A549 (cell line): ENCODE measurements at places on chromosomes 7 and 10. TPM values are rescaled to one million over a fixed set of nuclear protein-coding genes. Genes with fewer than 3 reads are reported as not detected.
A peak's percentile ranks its signal among the peaks of the same experiment; 100 is the strongest.

DNA sequence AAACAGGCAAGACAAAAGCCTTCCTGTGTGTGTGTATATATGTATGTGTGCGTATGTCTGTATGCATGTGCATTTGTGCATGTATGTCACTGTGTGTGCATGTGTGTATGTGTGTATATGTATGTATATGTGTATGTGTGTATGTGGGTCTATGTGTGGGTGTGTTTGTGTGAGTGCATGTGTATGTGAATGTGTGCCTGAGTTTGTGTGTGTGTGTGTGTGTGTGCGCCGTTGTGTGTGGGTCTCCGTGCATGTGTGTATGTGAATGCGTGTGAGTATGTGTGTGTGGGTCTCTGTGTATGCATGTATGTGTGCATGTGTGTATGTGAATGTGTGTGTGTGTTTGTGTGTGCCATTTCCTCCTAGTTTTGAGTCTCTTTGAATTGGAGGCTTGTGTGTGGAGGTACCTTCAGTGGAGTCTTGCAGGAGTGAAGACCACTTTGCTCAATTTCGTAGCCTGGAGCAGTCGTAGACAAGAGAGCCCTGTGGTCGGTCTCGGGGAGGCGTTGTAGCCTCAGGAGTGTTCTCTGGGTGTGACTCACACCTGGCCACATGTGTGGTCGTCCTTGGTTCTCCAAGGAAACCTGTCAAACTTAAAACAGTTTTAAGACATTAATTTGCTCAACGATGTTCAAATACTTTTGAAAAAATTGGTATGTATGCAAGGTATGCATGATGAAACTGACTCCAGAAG lies 28.1 kb downstream of the INPP5A start:
- no peak for DNase-seq

GRCh38 chr10:29646960-29647461 lies 12.2 kb upstream of the SVIL start:
- DNase-seq: no peak

GRCh38 chr10:57699944-57700343 lies 567.8 kb downstream of the IPMK start:
- peak; percentile 23 for DNase-seq

Gene H2BK1
- polyA plus RNA-seq: not detected in 3 replicates

Gene MORN4
- 8.3 to 10.9 TPM (median 8.9 TPM) in 3 replicates for polyA plus RNA-seq

DNA sequence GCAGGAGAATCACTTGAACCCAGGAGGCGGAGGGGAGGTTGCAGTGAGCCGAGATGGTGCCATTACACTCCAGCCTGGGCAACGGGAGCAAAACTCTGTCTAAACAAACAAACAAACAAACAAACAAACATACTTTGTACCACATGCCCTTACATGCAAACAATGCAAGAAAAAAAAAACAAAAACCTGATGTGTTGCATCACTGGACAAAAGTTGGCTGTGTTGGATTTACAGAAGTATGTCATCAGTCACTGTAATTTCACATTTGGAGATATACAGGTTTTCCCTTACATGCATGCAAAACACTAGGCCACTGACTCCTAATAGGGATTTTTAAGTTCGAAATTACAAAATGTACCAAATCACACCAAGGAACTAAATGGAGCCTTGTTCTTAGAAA lies 138.5 kb downstream of the SRPK2 start:
- DNase-seq: no peak

Gene IGFBP1
- 2.7 to 4.4 TPM (median 4.2 TPM) in 3 replicates for polyA plus RNA-seq

GRCh38 chr7:75985009-75985517 lies 9.3 kb downstream of the TMEM120A start:
- DNase-seq: no peak

Gene CAPZA2
- 144 to 151 TPM (median 151 TPM) in 3 replicates for polyA plus RNA-seq

- no peak for DNase-seq
Observed at GRCh38 chr10:111747751-111748150, 435.8 kb downstream of the GPAM start.

Gene PTER
- polyA plus RNA-seq: 11.4 to 13.4 TPM (median 13.2 TPM) in 3 replicates

DNA sequence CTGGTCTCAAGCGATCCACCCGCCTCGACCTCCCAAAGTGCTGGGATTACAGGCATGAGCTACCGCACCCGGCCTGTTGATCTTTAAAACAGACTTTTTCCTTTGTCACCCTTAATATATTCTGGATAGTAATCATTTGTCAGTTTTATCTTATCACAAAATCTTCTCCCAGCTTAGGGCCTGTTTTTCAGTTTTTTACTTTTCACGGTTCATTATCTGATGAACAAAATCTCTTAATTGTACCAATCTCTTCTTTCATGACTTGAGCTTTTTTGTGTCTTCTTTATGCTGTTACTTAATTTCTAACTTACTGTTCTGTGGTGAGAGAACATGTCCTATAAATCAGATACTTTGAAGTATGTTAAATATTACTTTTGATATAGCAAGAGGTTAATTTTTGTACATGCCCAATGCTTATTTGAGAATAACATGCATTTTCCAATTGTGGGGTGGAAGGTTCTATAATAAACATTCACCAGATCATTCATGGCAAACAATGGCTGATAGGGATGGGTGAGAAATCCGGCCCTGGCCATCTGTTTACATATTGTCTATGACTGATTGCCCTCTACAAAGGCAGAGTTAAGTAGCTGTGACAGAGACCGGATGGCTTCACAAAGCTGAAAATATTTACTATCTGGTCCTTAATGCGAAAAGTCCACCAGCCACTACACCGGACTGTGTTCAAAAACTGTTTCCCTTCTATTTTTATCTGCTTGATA lies 5.3 kb downstream of the PAPOLB start:
- no peak for DNase-seq

Gene CALML5
- not detected in 3 replicates for polyA plus RNA-seq

DNA sequence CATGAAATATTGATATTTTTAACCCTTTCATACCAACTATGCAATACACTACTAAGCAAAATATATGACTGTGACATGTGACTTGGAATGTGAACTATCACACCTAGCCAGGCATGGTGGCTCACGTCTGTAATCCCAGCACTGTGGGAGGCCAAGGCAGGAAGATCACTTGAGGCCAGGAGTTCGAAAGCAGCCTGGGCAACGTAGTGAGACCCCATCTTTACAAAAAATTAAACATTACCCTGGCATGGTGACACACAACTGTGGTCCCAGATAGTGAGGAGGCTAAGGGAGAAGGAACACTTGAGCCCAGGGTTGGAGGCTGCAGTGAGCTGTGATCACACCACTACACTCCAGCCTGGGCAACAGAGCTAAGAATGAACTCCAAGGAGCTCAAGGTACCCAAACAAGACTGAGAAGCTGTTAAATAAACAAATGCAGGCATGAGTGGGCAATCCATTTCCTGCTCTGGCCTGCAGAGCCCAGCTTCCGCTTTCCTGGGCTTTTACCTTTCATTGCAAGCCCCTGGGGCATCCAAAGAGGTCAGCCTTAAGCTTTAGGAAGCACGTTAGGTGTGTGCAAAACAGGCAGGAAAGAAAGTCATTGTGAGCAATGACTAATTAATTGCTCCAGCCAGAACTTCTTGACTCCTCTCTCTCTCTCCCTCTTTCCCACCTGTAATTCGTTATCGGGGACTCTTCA lies 162.1 kb upstream of the FOXK1 start:
- no peak for DNase-seq

Gene RASA4B
- 1.4 to 1.5 TPM (median 1.4 TPM) in 3 replicates for polyA plus RNA-seq

GRCh38 chr7:37196676-37197075 lies 252.0 kb downstream of the ELMO1 start:
- DNase-seq: no peak

- DNase-seq: no peak
Observed at GRCh38 chr7:141290973-141291372, 217.1 kb downstream of the TMEM178B start.

Gene RAPGEF5
- 0.03 to 0.09 TPM (median 0.05 TPM) in 3 replicates for polyA plus RNA-seq

DNA sequence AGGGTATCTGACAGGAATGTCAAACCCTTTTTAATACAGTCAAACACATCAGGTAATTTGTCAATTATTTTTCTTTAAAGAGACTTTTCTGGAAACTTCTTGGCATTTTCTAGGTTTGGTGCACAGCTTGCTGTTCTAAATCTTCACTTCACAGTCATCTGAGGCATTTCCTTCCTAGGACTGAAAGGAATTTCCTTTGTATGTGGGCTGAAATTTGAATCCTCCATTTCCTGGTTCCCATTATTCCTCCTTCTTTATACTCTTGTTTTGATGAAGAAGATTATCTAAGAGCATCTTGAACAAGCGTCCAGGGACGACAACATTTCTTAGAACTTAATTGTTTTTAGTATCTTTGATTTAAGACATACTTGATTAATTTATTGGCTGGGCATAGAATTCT lies 24.9 kb downstream of the CALD1 start:
- no peak for DNase-seq

DNA sequence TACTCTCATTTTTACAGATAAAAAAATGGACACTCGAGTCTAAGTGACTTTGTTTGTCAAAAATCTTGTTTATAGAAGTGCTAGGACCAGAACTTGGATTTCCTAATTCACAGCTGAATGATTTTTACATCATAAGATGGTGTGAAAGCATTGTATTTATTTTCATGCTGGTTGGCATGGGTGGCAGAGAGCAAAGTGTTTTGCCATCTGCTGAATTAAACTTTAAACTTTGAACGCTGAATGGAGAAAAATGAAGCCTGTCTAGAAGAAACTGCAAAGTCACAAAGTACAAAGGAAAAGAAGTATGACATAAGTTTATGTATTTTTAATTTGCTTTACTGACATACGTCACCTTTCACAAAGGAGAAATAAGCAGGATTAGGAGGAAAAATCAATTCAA lies 142.0 kb downstream of the NRBF2 start:
- DNase-seq: no peak

Gene POT1
- 19.1 to 23.8 TPM (median 21.6 TPM) in 3 replicates for polyA plus RNA-seq

DNA sequence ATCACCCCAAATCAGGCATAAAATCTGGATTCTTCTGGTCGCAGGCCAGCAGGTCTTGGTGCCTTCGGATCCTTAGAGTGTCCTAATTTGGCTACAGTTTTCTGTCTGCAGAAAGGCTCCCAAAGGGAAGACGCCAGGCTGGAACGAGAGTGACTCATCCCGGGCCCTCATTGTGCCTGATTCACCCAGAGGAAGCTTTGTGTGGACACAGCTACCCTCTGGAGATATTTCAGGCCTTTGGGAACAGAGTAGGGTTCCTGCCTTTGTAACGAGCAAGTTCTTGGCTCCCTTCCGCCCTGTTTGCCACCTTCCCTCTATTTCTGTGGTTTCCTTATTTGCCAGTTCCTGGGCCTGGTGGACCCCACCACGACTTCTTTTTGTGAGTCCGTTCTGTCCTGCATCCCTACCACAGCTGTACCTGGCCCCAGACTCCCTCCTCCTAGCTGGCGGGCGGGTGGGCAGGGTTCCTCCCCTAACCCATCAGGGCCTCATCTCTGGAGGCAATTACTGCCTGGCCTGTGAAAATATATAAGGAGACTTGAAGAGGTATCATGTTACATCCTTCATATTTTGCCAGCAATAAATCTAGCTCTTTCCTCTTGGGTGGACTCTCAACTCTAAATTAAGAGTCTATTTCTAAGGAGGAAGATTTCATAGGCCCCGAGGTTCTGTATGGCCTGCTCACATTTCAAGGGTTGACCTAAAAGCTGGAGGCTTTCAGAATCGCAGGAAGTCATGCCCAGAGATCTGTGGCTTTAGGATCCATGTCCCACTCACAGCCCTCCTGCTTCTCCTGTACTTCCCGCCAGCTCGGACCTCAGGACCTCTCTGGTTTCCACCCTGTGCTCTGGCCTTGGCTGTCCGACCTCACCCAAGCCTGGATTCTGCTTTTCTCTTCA lies 219.2 kb upstream of the ZNF32 start:
- no peak for DNase-seq

Gene PCBD1
- 211 to 226 TPM (median 222 TPM) in 3 replicates for polyA plus RNA-seq

DNA sequence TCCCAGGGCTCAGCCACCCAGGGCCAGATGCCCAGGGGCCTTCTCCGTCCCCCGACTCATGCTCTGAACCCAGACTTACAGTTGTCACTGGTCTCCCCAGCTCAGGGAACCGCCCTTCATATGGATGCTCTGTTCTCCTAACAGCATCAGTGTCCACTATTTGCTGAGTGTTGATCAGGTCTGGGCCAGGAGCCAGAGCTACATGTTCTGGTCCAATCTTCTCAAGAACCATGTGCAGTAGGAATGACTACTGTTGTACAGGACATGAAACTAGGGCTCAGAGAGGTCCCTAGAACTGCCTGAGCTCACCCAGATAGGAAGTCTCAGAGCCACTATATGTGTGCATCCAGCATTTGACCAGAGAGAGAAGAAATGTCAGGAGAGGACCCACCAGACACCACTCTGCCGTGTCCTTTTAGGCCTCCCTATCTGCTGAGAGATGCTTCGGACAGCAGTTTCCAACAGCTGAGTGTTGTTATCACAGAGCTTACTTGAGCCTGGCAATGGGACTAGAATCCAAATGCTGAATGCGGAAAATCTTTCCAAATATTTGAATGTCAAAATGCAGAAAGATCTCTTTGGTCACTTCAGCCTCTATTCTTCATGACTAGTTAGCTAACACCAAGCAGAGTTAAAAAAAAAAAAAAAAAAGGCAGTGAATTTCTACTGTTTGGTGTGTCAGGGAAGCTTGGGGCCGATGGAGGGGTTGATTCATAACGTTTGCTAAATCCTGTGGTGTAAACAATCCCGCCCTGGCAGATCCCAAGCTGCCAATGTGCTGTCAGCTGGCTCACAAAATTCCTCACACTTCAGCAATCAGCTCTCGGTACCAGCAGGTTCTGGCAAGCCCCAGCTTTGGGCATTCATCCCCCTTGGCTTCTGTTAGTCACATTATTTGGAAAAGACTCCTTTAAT lies 246.1 kb downstream of the TNS3 start:
- DNase-seq: no peak

DNA sequence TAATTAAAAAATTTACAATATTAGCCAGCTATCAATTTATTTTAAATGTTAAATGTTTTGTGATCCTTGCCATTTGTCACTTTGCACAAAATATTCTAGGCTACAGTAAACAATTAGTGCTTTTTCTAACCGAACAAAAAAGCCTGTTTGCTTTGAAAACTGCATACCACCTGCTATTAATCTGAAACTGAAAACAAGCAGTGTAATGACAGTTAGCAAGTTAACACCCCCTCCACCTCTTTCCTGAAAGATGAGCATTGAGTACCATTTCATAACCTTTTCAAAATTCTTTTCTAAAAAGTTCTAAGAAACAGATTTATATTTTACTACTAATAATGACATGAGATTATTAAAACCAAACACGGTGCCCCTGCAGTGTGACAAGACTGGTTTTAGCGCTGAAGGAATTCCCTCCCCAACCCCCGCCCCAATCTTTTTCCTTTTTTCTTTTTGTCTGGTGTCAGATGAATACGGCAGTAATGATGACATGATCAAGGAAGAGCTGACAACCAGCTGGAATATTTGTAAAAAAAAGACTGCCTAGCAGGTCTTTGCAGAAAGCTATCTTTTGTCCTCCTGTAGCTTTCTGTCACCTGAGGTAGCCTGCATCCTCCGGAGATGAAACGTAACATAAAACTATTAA lies 175.6 kb downstream of the CHCHD3 start:
- no peak for DNase-seq

Gene FBXL13
- polyA plus RNA-seq: 0.45 to 0.62 TPM (median 0.49 TPM) in 3 replicates

DNA sequence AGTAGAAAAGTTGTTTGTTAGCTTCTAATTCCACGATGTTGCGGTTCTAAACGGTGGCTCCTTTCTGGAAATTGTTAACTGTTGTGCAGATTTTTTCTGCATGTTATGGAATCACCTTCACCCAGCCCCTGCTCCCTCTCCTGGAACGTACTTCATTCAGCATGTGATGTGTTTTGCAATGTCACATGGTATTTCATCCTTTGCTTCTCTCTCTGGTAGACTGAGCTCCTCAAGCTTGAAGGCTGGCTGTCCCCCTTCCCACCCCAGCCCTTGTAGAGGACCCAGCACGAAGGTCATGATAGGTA lies 4.4 kb downstream of the PPP2R2D start:
- DNase-seq: no peak
